ENCODE measurements at places on chromosomes 4 and X. TPM values are rescaled to one million over a fixed set of nuclear protein-coding genes. Genes with fewer than 3 reads are reported as not detected.

AMELX gene
- not detected for polyA plus RNA-seq

STATH gene
- not detected for polyA plus RNA-seq

- H3K4me1 ChIP-seq, result peaks cover 6% of the 10 kb centered on the region
- no peaks in the 10 kb centered on the region for H3K27me3 ChIP-seq
- no peak for DNase-seq
- no peaks in the 10 kb centered on the region for H3K36me3 ChIP-seq
These were observed 7.2 kb upstream of the LNX1 start for GRCh38 chr4:53598483-53598882.

DNA sequence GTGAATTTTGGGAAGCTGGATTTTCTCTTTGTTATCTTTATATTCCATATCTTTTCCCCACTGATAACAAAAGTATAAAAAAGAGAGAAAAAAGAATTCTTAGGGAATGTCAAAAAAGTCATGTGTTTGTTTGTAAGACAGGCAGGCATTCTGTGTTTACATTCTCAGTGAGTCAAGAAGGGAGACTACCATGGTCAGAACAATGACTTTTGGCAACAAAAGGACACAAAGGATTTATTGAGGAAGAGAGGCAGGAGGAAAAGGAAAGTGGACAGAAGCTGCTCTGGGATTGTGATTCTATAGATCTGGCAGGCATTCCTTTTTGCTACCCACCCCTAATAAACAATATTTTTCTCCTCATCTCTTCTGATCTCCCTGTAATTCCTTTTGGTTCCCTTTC is 5.9 kb upstream of the ANK2 start:
- H3K4me3 ChIP-seq, result no peak overlapping the region
- no peak for DNase-seq
- H3K27ac ChIP-seq, result no peak overlapping the region
- H3K4me1 ChIP-seq, result no peaks in the 10 kb centered on the region

DNA sequence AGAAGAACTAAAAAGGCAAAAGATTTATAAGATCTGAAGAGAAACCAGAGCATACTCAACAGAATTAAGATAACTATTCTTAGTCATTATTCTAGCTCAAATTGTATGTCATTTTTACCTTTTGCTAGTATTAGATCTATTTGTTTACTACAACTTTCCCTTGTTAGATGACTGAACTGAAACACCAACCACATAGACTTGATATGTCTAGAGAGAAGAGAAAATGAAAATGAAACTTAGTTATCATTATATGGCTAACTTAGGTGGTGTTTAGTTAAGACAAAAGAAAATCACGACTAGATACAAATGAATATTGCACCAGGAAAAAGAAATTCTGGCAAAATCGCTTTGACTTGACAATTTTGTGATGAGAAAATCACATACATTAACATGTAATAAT is 690.8 kb downstream of the PCDH18 start:
- no peaks in the 10 kb centered on the region for H3K36me3 ChIP-seq
- H3K4me3 ChIP-seq, result no peak overlapping the region
- no peaks in the 10 kb centered on the region for H3K27me3 ChIP-seq
- H3K27ac ChIP-seq, result no peak overlapping the region

Measured in spinal cord (tissue), 10 donors.